ENCODE measurements at places on chromosomes 7 and 10.

DNA sequence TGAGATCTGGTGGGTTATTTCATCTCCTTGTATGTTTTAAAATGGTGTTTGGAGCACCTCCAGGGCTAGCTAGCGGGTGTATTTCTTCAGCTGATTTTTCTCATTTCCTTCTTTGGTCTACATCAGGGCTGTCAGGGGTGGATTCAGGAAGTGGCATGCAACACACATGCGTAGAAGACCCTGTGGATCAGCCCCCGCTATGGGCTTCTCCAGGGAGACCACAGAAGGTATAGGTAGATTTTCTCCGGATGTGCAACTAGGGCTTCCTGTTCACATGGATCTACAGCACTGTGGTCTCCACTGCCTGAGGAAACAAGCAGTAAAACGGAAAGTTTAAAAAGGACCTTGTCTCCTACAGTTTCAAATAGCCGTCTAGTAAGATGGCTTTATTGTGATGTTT is 10.4 kb downstream of the NUB1 start:
- no peak overlapping the region for H3K27ac ChIP-seq
- H3K4me1 ChIP-seq, result peaks cover 16% of the 10 kb centered on the region
- H3K4me3 ChIP-seq, result no peak overlapping the region
- DNase-seq, result no peak
- H3K27me3 ChIP-seq, result no peaks in the 10 kb centered on the region

DNA sequence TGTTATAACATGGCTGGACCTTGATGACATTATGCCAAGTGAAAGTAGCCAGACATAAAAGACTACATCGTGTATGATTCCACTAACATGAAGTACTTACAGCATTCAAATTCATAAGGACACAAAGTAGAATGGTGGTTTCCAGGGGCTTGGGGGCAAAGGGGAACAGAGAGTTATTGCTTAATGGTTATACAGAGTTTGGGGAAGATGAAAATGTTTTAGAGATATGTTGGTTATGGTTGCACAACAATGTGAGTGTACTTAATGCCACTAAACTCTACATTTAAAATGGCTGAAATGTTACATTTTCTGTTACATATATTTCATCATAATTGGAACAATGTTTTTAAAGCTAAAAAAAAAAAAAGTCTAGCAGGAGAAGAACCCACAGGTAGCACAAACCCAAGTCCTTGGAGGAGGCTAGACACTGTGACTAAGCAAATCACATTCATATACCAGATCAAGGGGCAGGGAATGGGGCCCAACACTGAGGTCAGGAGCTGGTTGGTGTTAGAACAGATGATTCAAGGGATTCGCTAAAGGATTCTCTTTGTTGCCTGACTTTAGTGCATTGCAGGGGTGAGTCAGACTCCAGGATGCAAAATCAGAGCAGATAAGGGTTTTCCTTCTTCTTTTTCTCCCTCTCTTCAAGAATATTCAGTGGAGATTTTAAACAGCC is 25.1 kb upstream of the AOAH start:
- H3K4me3 ChIP-seq, result no peak overlapping the region
- H3K4me1 ChIP-seq, result no peaks in the 10 kb centered on the region
- no peaks in the 10 kb centered on the region for H3K36me3 ChIP-seq
- H3K27ac ChIP-seq, result no peak overlapping the region
- H3K27me3 ChIP-seq, result no peaks in the 10 kb centered on the region
- DNase-seq, result no peak

DNA sequence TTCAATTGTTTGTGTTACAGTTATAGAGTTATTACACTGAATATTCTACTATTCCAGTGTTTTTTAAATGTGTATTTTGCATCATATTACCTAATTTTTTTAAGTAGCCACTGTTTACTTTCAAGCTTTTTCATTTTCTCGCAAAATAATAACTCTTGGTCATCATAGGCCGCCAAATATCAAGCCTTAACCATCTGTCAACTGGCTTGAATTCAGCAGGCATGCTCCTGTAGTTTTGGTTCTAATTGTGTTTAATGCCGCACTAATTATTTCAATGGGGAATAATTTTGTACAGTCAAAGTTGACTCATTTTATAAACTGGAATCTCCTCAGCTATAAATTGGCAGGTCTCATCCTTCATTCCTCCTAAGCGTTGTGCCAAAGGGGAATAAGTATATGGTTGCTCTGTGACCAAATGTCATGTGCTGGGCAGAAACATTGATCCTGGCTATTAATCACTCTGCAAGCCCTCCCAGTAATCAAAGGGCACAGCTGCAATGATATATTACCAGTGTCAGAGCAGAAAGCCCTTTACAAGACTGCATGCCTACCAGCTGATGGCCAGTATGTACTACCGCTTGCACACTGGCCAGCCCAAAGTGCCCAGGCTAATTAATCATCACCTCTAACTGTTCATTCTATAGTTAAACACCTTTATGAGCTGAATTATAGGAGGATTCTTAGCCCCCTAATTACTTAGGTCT is 74.8 kb downstream of the SKAP2 start:
- no peak overlapping the region for H3K4me3 ChIP-seq
- DNase-seq, result no peak
- H3K36me3 ChIP-seq, result no peaks in the 10 kb centered on the region

DNA sequence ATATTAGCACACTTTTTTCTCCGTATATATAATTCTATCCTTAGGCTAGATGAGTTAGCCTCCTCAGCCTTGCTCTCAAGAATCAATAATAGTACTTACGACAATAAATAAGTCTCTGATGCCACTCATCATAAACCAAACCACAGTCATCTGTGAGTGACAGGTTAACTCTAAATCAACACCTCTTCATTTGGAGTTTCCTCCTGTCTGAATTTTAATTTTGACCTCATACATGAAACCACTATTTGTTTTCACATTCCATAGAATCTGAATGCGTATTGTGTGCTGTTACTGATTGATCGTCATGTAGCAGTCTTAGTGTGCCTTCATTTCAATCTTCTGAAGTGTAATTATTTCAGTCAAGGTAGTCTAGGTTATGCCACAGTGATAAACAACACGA is 85.8 kb downstream of the HGF start:
- no peaks in the 10 kb centered on the region for H3K27me3 ChIP-seq
- H3K4me3 ChIP-seq, result no peak overlapping the region
- H3K36me3 ChIP-seq, result no peaks in the 10 kb centered on the region
- no peak overlapping the region for H3K27ac ChIP-seq
- no peak for DNase-seq

- H3K4me3 ChIP-seq, result no peak overlapping the region
- no peaks in the 10 kb centered on the region for H3K27me3 ChIP-seq
- peak; percentile 74 for DNase-seq
- peaks cover 56% of the 10 kb centered on the region for H3K4me1 ChIP-seq
- H3K36me3 ChIP-seq, result no peaks in the 10 kb centered on the region
- peak overlapping the region; percentile 90 for H3K27ac ChIP-seq
These were observed 51.3 kb upstream of the MAGI2 start for GRCh38 chr7:79504607-79505389.

Measured in Caco-2 (cell line).